GM13976 (cell line): ENCODE measurements at places on chromosomes 6 and 20.

DNA sequence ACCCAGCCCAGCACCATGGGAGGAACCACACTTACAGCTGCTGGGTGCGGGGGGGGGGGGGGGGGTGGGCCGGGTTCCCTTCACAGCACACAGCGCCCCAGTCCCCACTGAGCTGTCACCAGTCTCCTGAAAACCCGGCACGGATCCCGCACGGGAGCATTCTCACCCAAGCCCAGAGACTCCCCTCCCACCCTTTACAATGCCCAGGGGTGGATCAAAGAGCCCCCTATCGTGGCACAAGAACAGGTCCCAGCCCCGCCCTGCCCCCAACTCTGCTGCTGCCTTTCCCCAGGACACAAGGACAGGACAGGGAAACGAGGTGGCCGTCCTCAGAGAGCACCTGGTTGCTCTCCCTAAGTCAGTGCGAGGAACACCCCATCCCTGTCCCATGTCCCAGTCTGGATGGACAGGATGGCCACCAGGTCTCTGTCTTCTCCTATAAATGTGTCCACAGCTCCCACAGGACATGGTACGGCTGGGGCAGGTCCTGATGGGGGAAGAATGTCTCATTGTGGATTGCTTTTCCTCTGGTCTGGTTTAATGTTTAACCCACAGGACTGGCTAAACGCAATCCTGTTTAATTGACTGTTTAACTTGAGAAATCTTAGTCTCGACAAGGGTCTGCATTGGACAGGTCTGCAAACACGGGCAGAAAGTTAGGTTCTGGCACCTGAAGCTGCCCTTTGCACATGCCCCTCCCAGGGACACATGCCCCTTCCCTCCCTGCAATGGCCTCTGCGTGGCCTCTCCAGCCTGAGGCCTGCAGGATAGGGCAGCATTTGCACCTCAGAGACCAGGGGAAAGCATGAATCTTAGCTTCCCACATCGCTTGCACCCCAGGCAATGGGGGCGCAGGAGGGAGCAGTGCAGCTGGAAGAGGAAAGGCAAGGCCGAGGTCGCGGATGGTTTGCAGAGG is 45.3 kb downstream of the DACT2 start:
- no peak for DNase-seq

- no peak for DNase-seq
Observed at GRCh38 chr6:118500130-118501015, 47.7 kb upstream of the PLN start.

- DNase-seq = no peak
Observed at GRCh38 chr6:45997875-45998506, 17.7 kb downstream of the CLIC5 start.

GRCh38 chr6:91704531-91704930 is 1117.7 kb upstream of the MAP3K7 start:
- no peak for DNase-seq

- DNase-seq = no peak
Observed at GRCh38 chr6:34661357-34661756, 35.2 kb downstream of the ILRUN start.

- no peak for DNase-seq
Observed at GRCh38 chr6:45566882-45567281, 189.1 kb upstream of the SUPT3H start.

- DNase-seq = no peak
Observed at GRCh38 chr6:4088704-4089103, 9.8 kb upstream of the FAM217A start.

DNA sequence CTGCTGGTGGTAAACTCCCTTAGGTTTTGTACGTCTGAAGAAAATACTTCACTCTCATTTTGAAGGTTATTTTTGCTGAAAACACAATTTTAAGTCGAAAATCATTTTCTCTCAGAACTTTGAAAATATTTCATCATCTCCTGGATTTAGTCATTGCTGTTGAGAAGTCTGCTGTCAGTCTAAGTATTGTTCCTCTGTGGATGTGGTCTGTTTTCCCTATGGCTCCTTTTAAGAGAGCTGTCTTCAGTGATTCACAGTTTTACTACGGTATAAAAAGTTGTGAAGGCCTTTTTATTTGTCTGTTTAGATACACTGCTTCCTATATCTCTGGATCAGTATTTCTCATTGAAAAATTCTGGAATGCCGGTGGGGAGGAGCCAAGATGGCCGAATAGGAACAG is 159.3 kb downstream of the GJA10 start:
- DNase-seq = no peak

GRCh38 chr6:28543651-28544610 is 18.2 kb downstream of the GPX5 start:
- DNase-seq = peak; percentile 52

- peak; percentile 11 for DNase-seq
Observed at GRCh38 chr6:169933251-169933821, 181.9 kb downstream of the ERMARD start.

DNA sequence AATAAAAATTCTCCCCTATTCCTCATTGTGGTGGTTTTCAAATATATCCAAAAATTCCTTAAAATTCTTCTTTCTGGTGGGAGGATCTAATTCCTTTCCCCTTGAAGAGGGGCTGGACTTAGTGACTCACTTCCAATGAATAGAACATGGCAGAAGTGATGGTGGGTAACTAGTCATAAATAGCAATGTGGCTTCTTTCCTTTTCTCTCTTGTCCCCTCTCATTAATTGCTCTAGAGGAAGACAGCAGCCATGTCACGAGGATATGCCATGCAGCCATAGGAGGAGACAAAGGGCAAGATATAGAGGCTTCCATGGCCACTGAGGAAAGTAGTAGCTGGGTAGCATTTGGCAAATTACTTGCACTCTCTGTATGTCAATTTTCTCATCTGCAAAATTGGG is 5.9 kb downstream of the VNN2 start:
- no peak for DNase-seq

DNA sequence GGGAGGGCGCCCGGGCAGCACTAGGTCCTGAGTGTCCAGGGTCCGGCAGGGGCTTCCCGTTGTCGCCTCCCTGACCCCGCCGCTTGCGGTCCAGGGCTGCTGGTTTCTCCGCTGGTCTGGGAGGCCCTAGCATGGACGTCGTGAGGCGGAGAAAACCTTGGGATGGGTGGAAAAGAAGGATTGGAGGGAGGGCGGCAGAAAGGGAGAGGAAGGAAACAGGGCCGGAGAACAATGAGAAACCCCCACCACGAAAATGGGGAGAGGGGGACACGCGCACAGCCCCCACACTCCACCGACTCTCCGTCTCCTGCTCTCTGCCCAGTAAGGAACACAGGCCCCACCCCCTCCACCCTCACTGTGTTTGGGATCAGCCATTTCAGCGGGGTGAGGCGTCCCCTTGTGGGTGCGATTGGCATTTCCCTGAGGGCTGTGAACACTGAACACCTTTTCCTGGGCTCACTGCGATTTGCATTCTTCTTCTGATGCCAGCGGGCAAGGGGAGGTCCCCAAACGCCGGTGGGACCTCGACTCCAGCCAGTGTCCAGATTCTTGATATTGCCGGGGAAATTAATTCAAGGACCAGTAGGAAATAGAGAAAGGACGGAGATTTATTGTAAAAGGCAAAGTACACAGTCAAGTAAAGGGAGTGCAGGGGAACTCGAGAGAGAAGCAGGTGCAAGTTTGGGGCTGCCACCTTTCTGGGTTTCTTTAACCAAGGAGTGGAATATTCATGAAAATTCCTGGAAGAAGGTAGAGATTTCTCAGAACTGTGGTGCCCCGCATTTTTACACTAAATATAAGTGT is 3.3 kb upstream of the RAET1G start:
- DNase-seq = no peak

- DNase-seq = no peak
Observed at GRCh38 chr6:75234126-75234865, 9.3 kb downstream of the COX7A2 start.

GRCh38 chr6:32815115-32815514 is 1.7 kb downstream of the HLA-DOB start:
- DNase-seq = no peak

DNA sequence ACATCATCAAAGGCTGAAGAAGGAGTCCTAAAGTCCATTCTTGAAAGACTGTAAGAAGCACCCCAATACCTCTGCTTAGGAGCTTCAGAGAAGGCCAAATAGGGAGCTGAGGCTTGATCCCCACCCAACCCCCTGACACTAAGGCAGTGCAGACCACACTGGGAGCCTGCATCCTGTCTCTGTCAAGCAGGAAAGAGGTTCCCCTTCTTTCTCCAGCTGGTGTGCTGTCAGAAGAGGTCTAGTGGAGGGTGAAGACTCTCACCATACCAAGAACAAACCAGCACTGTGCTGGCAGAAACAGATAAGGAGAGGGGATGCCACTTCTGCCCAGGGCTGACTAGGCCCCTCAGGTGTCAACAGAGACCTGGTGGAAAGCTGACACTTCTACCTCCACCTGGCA is 19.9 kb downstream of the GZF1 start:
- no peak for DNase-seq

DNA sequence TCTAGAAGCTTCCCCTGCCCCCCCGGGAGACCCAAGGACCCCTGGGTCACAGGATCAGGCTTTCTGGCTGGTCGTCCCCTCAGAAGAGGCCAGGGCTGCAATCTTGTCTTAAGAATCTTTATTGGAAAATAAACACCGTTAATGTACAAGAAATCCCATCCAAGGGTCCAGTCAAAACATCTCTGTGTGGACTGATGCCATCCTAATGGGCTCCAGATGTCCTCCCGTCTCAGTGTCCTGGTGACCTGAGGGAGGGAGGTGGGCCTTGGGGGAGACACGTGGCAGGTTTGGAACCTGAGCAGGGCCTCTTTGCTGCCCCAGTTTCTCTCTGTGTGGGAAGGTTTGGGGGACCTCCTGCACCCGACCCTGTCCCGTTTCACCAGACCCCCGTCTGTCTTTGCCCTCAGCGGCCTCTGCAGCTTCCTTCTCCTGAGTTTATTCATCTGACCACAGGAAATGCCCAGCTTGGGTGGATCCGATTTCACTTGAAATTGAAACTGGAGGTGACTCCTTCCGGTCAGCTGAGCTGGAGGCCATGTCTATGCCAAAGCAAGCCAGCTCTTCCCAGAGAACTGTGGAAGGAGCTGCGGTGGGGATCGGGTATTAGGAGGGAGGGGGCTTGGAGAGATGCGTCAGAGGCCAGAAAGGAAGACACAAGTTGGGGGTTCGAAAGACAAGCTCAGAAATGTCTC is 75.1 kb downstream of the SLC2A10 start:
- DNase-seq = no peak

GRCh38 chr20:39855056-39855455 is 834.0 kb downstream of the MAFB start:
- DNase-seq = no peak

DNA sequence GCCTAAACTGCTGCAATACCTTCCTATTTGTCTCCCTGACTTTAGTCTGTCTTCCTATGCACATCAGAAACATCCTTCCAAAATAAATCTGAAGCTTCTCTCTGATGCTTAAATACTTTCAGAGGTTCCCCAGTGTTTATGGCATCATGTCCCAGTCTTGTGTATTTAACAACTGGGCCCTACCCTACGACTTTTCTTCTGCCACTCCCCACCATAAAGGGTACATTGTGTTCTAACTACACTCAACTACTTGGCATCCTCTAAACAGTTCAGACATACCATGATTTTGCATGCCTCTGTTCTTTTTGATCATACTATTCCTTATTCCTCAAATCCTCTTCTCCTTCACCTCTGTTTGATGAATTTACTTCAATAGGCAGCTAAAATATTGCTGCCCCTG is 143.0 kb upstream of the KCNK16 start:
- DNase-seq = no peak

DNA sequence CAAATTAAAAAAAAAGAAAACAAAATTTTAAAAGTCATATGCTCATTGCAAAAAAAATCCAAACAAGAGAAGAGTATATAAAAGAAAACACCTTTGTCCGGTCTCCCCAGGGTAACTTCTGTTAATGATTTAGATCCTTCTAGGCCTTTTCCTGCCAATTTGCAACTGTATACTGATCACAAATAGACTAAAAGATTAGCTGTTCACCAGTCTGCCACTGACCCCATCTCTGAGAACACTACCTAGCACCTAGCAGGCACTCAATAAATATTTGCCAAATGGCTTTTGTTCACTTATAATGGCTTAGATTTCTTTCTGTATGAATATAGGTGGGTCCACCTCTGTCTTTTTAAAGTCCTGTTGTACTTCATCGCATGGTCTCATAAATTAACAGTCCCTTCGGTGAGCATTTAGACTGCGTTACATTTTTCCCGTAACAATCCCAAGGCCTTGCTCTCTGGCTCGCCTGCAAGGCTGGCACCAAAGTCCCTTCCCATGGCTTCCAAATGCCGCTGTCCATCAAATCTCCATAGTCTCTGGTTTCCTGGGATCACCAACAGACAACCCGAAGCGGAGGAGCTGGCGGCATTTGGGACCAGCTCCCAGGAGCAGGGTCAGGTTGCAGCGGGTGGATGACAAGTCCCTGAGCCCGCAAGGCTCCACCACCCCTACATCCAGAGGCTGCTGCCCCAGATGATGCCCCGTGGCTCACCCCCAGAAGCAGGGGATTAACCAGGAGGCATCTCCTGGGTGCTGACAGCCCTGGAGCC is 11.8 kb downstream of the JPH2 start:
- DNase-seq = no peak

- DNase-seq = no peak
Observed at GRCh38 chr6:146542881-146543210, 787 bp upstream of the RAB32 start.

DNA sequence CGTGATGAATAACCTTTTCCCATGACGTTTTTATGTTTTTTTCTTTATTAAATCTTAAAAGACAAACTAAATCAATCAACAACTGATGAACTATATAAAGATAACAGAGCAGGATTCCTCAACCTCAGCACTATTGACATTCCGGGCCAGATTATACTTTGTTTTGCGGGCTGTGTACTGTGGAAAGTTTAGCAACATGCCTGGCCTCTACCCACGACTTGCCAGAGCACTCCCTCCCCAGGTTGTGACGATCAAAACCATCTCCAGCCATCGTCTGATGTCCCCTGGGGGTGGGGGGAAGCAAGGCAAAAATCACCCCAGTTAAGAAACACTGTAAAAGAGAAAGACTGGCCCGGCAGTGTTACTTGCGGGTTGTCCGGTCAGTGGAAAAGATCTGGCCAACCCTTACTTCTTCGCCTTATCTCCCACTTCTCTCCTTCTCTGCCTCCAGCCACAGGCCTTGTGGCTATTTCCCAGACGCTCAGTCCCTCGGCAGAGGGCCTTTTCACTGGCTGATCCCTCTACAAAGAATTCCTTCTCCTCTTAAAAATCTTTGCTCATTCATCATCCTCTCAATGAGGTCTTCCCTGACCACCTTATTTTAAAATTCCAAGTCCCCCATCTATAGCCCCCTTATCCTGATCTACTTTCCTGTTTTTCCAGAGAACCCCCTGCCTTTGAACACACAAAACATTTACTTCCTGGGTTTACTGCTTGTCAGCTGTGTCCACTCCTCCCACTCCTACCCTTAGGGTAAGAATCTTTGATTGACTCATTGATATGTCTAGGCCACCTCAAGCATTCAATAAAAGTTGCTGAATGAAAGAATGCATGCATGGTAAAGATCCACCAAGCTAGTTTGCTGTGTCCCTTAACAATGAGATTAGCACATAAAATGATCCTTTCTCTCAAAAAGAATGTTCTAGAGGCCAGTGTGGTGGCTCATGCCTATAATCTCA is 14.7 kb upstream of the RAB22A start:
- DNase-seq = no peak

DNA sequence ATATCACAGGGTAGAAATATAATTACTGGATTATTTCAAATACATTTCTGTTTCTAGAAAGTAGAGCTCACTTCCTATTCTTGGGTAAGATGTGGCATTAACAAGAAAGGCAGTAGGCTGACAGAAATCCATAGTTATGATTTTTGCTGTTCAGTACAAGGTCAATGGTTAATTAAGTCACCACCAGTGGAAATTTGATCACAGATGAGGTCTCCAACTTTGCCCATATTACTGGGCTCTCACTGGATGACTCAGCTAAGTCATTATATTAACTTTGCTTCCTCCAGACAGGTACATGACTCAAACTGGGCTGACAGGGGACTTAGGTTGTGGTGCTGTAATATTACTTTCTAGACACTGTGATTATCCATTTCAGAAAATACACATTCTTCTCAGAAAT is 212.4 kb downstream of the GRIK2 start:
- DNase-seq = no peak
